ENCODE measurements at places on chromosomes 3 and 15.

DNA sequence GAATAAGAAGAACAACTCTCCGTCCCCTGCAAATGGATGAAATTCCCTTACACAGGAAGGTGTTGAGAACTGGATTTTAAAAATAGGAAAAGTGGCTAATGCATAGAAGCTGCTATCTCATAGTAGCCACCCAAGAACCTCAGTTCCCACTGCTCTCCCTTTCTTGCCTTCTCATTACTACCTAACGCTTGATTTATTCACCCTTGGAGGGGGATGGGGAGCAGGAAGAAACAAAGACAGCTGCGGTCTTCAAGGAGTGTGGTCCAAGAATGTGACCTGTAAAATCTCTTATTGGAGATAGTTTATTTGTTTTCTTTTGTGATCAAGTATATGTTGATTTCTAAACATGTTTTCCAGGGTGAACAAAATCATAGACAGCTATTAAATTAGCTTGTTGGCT, 274.1 kb upstream of the CTNNB1 start:
- no peak for DNase-seq

- no peak for DNase-seq
Measured at GRCh38 chr3:152241142-152242017, 27.3 kb upstream of the MBNL1 start.

DNA sequence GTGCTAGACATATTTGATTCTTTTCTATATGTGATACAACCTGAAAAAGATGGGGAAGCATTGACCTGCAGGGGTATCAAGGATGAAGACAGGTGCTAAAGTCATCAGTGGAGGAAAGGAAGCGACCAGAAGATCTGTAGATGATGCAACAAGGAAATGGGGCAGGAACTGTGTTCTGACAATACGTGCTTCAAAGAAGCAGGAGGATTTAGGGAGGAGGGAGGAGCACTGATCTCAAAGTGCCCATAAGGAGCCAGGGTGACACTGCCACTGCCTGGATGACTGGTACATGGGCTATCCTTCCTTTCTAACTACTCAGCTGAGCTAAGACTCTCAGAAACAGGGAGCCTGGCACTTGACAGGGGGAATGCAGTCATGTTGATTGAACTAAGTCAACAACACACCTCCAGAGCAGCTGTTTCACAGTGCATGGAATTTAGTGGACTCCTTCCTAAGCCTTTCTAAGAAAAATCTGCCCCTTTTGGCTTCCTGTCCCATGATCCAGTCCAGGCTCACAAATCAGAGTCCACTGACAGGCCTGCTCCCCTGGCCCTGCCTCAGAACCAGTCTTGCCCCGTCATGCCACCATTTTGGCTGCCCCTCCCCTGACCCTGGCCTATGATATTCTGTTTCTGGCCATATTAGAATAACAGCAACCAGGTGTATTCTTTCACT, 12.0 kb downstream of the LYSMD4 start:
- no peak for DNase-seq

GRCh38 chr3:105139881-105140560, 226.7 kb upstream of the ALCAM start:
- no peak for DNase-seq

- peak; percentile 61 for DNase-seq
Measured at GRCh38 chr15:85044251-85044853, 62.7 kb downstream of the PDE8A start.

DNA sequence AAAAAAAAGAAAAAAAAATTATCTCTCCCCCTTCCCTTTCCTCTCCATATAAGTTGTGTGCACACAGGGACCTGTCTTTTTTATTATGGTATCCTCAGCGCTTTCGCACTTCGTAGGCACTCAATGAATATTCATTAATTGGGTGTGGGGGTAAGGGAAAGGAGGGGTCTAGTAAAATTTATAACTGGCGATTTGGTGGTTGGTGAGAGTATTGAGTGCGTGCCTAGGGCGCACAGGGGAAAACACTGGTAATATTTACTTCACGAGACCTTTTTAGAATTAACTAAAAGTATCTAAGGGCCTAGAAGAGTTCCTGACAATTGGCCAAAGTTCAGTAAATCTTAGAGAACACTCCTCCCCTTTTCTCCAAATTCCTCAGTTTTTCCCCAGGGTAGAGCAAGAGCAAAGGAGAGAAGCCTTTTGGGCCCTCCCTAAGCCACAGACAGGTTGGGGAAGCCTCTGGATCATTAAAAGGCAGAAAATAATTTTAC, 25.7 kb downstream of the TYRO3 start:
- no peak for DNase-seq

- no peak for DNase-seq
Measured at GRCh38 chr3:196275126-196275525, 12.4 kb downstream of the PCYT1A start.

GRCh38 chr3:63387568-63387967, 109.5 kb downstream of the SYNPR start:
- peak; percentile 7 for DNase-seq

GRCh38 chr15:37111427-37111717, 11.0 kb upstream of the MEIS2 start:
- no peak for DNase-seq

DNA sequence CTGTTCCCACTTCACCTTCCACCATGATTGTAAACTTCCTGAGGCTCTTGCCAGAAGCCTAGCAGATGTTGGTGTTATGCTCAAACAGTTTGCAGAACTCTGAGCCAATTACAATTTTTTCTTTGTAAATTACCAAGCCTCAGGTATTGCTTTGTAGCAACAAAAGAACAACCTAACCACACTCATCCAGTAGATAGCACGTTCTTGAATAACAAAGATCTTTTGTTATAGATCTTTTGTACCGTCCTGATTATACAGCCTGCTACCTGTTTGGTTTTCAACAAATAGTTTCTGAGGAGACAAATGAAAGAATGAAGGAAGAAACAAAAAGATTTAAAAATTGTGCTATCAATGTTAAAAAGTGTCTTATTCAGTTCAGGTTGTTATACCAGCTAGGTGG, 474.7 kb upstream of the ALCAM start:
- DNase-seq: no peak

- DNase-seq: no peak
Measured at GRCh38 chr15:59157840-59158700, 48.6 kb upstream of the LDHAL6B start.

- no peak for DNase-seq
Measured at GRCh38 chr3:88936831-88937230, 170.6 kb upstream of the EPHA3 start.

GRCh38 chr15:35561308-35561707, 15.3 kb upstream of the DPH6 start:
- no peak for DNase-seq

GRCh38 chr3:196016485-196016884, 65.4 kb downstream of the TFRC start:
- peak; percentile 54 for DNase-seq

- DNase-seq: no peak
Measured at GRCh38 chr15:80191897-80192595, 39.2 kb downstream of the FAH start.

DNA sequence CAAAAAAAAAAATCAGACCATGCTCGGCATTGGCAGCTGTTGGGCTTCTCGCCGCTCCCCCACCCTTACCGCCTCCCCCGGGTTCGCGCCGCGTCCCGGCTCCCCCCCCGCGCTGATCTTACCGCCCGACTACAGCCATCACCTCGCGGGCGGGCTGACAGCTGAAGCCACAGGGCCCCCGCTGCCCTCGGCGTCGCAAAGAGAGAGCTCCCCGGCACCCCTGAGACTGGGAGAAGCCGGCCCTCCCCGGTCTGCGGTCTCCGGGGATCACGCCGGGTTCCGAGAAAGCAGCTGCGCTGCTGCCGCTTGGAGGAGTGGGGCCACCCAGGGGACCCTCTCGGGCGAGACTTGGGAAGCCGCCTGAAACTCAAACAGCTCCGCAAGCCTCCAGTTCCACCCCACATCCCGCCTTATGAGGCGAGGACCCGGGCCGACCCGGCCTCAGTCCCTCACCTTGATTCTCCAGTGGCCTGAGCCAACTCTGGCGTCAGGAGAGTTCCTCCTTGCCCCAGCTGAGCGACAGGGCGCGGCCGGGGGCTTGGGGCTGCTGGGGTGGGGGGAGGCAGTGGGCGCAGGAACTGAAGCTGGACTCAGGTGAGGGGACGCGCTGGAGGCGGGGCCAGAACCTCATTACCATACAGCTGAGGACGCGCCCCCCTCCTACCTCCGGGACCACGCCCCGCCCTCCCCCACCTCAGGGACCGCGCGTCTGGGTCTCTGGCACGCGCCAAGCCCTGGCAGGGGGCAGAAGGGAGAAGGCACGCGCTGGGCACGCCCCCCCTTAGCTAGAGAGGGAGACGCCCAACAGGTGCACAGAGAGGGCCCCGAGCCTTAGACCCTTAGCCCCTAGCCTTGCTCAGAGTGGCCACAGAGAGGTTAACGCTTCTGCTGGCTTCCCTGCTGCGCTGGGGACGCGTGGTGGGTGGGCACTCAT, 1.0 kb upstream of the DLL4 start:
- DNase-seq: no peak

- no peak for DNase-seq
Measured at GRCh38 chr3:17473761-17474160, 268.7 kb downstream of the TBC1D5 start.

DNA sequence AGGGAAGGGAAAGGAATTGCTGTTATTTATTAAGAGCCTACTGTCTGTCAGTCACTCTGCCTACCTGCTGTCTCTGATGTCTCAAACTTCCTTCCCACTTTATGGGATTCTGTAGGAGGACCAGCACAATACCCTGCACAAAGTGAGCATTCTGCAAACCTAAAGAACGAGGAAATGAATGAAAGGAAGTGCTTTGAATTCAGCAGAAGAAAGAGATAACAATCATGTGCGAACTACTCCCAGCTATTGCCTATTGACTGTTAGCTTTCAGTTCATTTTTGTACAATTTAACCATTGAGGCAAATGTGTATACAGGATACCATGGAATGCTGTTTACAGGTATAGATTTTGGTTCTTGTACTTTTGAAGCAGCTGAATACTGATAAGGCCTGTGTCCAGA, 66.8 kb downstream of the CMSS1 start:
- no peak for DNase-seq

GRCh38 chr3:118942671-118943070, 92.0 kb downstream of the IGSF11 start:
- DNase-seq: no peak

DNA sequence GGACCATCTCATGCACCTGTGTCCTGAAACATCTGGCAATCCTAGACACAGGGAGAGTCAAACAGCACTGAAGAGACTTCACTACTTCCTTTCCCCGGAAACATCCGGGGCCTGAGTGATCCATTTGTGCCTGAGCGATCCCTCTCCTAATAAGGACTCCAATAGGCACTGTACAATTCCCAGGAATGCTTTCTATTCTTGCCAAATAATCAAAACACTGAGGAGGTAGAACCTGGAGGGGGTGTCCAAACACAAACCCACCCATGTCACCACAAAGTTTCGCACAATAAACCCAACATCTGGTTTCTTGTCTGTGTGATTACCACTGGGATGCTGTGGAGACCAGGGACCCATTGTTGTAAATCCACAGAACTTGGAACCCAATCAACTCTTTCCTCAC, 205.0 kb downstream of the OPA1 start:
- DNase-seq: no peak

GRCh38 chr3:73179601-73180000, 118.1 kb downstream of the EBLN2 start:
- DNase-seq: no peak

GRCh38 chr15:62803856-62804400, 238.6 kb upstream of the TPM1 start:
- DNase-seq: no peak

- peak; percentile 61 for DNase-seq
Measured at GRCh38 chr3:141556034-141556433, 69.2 kb downstream of the RASA2 start.

GRCh38 chr3:11037976-11038375, 45.4 kb downstream of the SLC6A1 start:
- DNase-seq: no peak

DNA sequence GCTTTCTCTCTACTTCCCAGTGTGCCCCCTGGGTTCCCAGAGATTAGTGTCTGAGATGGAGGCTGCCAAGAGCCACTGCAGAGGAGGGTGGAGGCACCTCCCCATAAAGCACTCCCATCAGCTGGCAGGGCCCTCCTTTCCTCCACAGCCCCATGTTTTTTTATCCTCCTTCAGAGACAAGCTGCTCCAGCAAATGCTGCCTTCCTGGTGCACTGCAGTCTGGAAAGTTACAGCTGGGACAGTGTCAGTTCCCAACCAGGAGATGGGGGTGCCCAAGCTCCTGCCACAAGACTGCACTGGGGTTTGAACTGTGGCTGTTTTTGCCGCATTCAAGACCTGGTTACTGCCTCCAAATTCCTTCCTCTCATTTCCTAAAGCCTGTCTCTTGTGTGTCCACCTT, 206.1 kb downstream of the CADPS start:
- DNase-seq: no peak

- no peak for DNase-seq
Measured at GRCh38 chr15:59298225-59298853, 74.3 kb downstream of the MYO1E start.

GRCh38 chr3:55756976-55757375, 269.9 kb upstream of the WNT5A start:
- no peak for DNase-seq

DNA sequence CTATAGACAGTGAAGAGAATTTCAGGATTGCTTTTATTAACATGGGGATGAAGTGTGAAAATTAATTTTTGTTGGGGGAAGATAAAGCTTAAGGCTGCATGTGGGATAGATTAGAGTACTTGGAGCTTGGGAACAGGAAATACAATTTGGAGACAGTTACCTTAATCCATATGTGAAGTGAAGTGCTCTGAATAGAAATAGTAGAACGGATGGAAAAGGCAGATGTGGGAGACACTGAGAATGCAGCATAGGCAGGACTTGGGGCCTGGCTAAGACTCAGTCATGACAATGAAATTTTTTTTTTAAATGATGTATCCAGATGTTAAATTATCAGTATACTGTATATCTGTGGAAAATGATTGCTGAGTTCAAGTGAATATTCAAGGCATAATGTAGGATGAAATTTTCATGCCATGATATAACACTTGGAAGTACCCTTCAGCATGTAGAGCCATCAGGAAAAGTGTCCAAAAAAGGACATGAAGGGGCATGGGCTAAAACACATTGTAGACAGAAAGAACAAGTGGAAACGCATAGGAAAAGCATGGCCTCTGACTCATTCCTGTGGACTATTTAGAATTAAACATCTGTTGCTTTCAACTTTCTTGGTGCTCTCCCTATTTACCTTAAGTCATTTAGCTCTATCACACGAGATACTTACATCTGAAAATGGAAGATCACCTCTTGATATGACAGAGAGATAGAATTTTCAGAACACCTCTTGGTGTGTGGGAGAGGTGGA, 134.8 kb downstream of the RBMS3 start:
- DNase-seq: no peak

- no peak for DNase-seq
Measured at GRCh38 chr3:162328649-162329048, 832.0 kb downstream of the OTOL1 start.

DNA sequence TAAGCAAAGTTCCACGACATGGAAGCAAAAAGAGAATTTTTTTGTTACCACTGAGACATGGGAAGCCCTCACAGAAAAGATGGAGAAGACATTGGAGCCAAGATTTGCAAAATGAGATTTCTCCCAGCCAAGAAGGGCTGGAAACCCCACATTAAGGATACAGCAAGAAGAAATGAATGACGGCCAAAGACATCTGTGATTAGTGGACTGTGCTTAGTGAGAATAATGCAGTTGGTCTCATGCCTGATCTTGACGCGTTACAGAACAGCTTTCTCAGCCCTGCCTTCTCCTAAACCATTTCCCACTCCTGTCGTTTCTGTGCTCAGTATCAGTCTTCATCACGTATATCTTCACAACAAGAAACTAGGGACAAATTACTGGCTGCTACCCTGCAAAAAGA, 45.8 kb upstream of the ARRDC4 start:
- no peak for DNase-seq
